Effector CD8-positive, alpha-beta T cell (primary cell): ENCODE measurements at places on chromosomes 6 and 20.

DNA sequence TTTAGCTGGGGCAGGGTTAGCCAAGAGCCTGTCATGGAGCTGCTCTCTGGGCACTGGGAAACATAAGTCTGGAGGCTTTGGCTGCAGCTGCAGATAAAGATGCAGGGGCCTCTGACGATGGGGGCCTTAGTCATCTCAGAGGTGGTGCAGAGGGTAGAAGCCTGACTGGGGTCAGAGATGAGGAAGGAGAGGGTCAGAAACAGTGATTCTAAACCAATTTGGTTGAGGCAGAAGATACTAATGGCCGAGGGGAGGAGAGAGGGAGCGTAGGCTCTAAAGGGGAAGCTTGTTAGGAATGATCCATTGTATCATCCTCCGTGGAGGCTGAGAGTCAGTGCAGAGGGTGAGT is 33.8 kb downstream of the PLEKHG1 start:
- no peak for DNase-seq

- DNase-seq, result no peak
Observed at GRCh38 chr6:7438011-7438410, 48.4 kb downstream of the RIOK1 start.

DNA sequence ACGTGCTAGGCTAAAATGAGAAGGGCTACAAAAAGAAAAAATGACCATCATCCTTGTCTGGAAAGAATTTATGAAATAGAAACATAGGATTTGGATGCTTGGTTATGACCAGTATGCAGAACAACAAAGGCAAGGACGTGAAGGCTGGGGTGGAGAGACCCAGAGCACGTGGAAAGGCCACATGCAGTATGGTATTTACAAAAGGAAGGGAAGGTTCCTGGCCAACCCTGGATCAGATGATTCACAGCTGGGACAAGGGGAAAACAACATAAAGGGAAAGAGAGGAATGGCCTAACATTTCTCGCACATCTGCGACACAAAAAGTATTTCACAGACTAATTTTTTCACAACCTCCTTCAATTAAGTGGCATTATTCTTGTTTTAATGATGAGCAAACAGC is 8.2 kb downstream of the STX7 start:
- DNase-seq, result no peak

DNA sequence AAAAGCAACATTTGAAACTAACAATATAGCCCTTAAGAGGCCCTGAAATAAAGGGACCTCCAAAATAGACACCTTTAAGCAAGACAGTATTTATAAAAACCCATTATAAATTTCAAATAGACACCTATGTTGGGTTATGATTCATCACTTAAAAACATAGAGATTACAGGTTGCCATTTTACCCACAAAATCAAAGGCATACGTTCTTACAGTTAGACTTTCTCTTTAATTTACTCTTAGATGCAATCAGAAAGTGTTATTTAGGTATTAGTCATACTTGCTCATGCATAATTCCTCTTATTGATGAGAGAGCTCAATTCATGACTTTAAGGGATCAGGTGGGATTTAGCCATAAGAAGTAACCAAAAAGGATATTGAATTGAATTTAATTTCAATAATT is 51.5 kb upstream of the TMEM200A start:
- no peak for DNase-seq
